Cardiac septum (tissue), 1 donor: ENCODE measurements at places on chromosomes 3 and 15. TPM values are rescaled to one million over a fixed set of nuclear protein-coding genes. Genes with fewer than 3 reads are reported as not detected.

Gene CPNE4
- total RNA-seq: 7.4 TPM

Gene CYP1A1
- total RNA-seq: 0.30 TPM

GRCh38 chr3:66800941-66801545 is 197.1 kb upstream of the KBTBD8 start:
- no peak for DNase-seq

- DNase-seq: no peak
Observed at GRCh38 chr15:68304589-68305337, 27.2 kb downstream of the FEM1B start.

Gene P2RY14
- 1.6 TPM for total RNA-seq

DNA sequence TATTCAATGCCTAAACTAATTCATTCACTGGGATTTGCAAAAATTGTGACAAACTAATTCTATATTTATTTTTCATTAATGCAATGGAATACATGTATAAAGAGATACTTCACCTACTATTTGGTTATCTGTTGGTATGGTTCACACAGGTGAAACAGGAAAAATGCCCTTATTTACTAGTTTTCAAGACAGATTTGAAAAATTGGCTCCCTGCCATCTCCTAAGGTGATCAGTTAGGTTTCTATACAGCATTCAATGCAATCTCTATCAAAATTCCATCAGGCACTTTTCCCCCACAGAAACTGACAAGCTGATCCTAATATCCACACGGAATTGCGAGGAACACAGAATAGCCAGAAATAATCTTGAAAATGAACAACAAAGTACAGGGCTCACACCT is 101.1 kb downstream of the DLG1 start:
- no peak for DNase-seq

Gene KIF15
- total RNA-seq: 0.30 TPM

Gene GOLGA6L10
- 0.86 TPM for total RNA-seq

Gene GOLGA6B
- total RNA-seq: not detected

Gene SKOR1
- total RNA-seq: 0.24 TPM

GRCh38 chr3:49359623-49360022 is 1.5 kb upstream of the GPX1 start:
- no peak for DNase-seq

Gene PLA2G4E
- total RNA-seq: 0.08 TPM

Gene NCK1
- total RNA-seq: 22.1 TPM

GRCh38 chr3:45010811-45011333 is 15.2 kb upstream of the CLEC3B start:
- DNase-seq: no peak

Gene AQP9
- total RNA-seq: 2.9 TPM
